Caudate nucleus (tissue), 63 donors: ENCODE measurements at places on chromosomes 5 and 9.

- DNase-seq: no peak
These were observed 63.8 kb downstream of the ATP10B start for GRCh38 chr5:160788102-160788660.

- no peak for DNase-seq
These were observed 25.7 kb upstream of the SPDL1 start for GRCh38 chr5:169557838-169558237.

DNA sequence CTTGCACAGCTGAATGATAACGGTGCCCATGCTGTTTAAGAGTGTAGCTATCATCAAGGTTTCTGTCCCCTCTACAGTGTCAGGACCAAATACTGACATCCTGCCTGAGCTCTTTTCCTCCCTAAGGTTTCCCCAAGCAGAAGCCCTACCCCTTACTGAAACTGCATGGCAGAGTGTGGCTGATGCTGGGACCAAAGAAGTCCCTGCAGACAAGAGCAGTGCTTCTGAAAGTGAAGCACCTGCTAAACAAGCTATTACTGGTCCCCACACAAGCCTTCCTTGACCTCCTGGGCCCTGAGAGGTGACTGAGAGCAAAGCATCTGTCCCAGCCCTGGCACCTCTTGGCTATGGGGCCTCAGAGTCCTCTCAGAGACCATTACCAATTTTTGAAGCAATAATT lies 56.1 kb downstream of the CFAP90 start:
- no peak for DNase-seq

GRCh38 chr5:56640763-56641406 lies 174.5 kb upstream of the MAP3K1 start:
- no peak for DNase-seq

GRCh38 chr5:74116266-74116665 lies 490.3 kb downstream of the ARHGEF28 start:
- DNase-seq: no peak

GRCh38 chr5:122985954-122986721 lies 50.4 kb downstream of the PPIC start:
- DNase-seq: no peak

DNA sequence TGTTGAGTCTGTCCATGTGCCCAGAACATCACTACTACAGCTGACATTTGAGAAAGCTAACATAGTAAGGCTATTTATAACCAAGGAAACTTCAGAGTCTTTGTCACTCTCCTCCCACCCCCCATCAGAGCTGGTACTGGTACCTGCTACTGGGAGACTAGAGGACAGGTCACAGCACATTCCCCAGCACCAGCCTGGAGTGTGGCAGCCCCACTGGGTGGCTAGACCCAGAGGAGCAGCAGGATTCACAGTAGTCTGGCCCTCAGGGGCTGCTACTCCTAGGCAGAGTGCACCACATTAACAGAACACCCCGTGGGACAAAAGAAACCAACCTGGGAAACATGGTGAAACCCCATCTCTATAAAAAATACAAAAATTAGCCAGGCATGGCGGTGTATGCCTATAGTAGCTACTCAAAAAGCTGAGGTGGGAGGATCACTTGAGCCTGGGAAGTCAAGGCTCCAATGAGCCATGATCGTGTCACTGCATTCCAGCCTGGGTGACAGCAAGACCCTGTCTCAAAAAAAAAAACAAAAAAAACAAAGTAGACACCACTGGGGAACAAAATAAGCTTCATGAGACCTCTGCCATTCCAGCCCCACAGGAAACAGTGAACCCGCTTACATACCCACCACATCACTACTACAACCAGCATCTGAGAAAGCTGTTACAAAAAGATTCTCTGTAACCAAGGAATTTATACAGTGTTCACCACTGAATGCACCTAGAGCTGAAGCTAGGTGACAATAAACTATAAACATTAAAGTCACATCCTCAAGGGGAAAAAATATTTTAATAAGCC lies 26.3 kb upstream of the PTGER4 start:
- no peak for DNase-seq

DNA sequence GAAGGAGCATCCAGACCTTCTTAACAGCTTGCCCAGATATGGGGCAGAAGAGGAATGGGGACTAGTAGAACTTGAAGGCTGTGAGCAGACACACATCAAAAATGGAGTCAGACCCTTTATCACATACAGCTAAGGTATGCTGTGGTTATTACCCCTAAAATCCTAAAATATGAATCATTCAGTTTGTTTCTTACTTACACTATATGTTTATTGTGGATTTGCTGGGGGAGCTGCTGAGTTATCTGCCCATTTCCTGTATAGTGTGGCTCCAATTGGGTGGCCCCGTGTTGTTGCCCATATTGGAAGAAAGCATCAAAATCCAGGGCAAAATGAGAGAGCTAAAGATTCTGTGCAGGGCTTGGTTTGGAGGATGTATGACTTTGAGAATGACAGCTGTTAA lies 56.9 kb downstream of the AP3S1 start:
- DNase-seq: no peak

- no peak for DNase-seq
These were observed 367.1 kb downstream of the CSNK1G3 start for GRCh38 chr5:123879071-123879470.

GRCh38 chr9:4416467-4416866 lies 73.8 kb upstream of the SLC1A1 start:
- DNase-seq: no peak
